ENCODE measurements at places on chromosomes 13 and 19.

- DNase-seq = no peak
These were observed 2.1 kb upstream of the UBL3 start for GRCh38 chr13:29852472-29853054.

GRCh38 chr19:39397360-39398296 is 6.5 kb downstream of the MED29 start:
- no peak for DNase-seq

DNA sequence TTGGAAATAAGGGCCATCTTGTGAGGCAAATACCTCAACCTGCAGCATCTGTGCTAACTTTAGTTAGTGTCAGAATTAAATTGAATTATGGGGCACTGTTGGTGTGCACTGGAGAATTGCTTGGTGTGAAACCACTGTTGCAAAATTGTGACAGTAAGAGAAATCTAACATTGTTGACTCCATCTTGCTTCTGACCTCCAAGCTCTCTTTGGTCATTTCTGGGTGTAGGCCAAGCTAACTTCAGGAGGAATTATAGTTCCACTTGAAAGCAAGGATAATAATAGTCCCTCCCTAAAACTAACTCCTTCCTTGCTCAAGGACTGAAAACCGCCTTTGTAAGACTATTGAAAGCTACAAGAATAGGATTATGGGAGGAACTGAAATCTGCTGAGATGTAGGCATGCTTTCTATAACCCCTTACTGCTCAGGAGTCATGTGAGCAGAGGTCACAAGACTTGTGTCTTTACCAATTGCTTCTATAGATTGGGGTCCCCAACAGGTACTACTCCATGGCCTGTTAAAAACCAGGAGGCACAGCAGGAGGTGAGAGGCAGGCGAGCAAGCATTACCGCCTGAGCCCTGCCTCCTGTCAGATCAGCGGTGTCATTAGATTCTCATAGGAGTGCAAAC is 24.9 kb upstream of the GAS6 start:
- no peak for DNase-seq

GRCh38 chr13:62003452-62003851 is 587.8 kb upstream of the PCDH20 start:
- DNase-seq = no peak

- DNase-seq = no peak
These were observed 1210.1 kb downstream of the DIAPH3 start for GRCh38 chr13:58953638-58954037.

DNA sequence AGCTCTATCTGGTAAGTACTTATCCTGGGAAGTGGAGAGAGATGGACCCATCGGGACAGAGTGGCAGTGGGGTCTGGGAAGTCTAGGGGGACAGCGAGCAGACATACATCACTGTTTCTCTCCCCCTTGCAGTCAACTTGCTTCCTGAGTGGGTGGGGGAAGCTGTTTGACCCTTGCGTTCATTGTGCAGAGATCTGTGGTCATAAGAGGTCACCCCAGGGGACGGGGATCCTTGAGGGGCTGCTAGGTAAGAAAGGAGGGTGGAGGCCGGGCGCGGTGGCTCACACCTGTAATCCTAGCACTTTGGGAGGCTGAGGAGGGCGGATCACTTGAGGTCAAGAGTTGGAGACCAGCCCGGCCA is 474 bp downstream of the ARHGEF18 start:
- DNase-seq = no peak

DNA sequence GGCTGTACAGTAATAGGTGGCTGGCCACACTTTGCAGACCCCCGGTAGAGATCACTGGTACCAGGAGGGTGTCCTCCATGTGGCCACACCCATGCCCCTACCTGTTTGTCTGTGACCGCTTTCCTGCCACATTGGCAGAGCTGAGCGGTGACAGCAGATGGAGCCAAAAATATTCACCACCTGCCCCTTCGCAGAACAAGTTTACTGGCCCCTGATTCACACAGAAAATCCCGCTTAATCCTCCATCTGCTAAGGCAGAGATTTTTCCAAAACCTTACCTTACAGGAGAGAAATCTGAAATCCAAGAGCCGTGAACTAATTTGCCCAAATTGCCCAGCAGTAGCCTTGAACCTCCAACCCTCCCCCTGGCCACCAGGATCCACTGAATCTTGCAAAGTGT is 52.1 kb downstream of the MYO9B start:
- no peak for DNase-seq

DNA sequence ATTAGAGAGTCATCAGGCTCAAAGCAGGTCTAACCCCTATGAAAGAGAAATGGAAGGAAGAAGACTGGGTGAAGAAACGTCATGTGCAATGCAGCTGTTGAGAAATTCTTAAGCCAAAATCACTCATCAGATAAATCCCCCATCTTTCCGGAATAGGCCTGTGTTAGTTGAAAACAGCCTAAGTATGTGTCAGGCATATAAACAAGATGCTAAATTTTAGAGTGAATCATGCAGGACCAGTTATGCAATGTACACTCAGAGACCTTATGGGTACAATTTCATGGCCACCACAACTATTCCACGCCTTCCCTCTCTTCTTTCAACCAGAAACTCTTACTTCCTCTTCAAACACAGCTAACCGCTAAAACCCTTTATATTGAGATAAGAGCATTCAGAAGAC is 717.7 kb upstream of the ATXN8OS start:
- DNase-seq = no peak

DNA sequence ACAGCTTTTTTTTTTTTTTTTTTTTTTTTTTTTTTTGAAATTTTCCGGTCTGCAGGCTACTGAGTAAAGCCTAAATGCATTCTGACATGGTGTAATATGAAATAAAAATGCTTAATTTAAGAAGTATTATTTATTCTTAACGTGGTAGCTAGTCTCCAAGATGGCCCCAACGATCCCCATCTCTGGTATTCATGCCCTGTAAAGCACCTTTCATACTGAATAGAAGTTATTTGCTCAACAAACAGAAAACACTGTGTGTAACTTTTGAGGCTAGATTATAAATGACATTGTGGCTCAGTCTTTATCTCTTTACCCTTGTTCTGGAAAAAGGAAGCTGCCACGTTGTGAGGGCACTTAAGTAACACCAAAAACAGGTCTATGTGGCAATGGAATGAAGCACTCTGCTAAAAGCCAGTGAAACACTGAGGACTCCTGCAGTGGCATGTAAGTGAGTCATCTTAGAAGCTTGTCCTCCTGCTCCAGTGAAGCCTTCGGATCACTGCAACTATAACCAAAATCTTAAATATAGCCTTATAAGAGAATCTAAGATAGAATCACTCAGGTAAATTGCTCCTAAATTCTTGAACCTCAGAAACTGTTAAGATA is 128.7 kb downstream of the UGGT2 start:
- DNase-seq = no peak

DNA sequence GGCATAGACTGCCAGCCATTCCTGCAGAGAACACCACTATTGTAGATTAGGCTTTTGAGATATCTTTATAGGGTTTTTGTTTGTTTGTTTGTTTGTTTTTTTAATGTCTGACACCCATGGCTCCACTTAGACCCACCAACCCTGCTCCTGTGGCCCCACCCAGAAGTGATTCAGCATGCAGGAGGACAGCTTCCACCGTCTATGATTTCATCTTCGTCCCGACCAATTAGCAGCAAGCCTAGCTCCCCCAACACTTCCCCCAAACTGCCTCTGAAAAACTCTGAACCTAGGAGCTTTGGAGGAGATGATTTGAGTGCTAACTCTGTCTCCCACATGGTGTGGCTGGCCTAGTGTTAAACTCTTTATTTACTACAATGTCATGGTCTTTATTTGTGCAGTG is 108.3 kb upstream of the RXFP2 start:
- DNase-seq = no peak

- no peak for DNase-seq
These were observed 8.5 kb downstream of the SPACA6 start for GRCh38 chr19:51701468-51702100.

- DNase-seq = no peak
These were observed 5.3 kb downstream of the GZMM start for GRCh38 chr19:548886-549830.

GRCh38 chr19:38877781-38878574 is at the start of gene RINL:
TSS of gene RINL (minus strand) at chr19:38878275. CDS start at chr19:38876742, 1,533 bp downstream.
- DNase-seq = no peak
